ENCODE measurements at places on chromosomes 16 and 17.

GRCh38 chr17:38900978-38901656, 24.3 kb upstream of the LASP1NB start:
- peak; percentile 24 for DNase-seq

- no peak for DNase-seq
Measured at GRCh38 chr17:43834106-43834505, 1.2 kb upstream of the MPP3 start.

GRCh38 chr16:12661656-12662172, 142.0 kb downstream of the CPPED1 start:
- peak; percentile 10 for DNase-seq

DNA sequence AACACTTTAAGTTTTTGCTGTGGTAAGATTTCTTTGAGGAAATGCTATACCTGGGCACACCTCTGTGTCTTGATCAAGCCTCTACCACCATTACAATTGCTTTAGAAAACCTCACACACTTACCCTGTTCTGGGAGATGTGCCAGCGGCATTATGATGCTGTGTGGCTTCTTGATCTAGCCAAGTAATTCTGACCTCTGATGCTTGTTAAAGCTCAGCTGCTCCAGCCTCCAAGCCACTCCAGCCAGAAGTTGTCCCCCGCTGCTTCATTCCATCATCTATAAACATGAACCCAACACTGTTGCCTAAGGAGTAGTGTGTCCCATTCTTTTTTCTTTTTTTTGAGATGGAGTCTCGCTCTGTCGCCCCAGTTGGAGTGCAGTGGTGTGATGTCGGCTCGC, 60.1 kb downstream of the CYLD start:
- no peak for DNase-seq

DNA sequence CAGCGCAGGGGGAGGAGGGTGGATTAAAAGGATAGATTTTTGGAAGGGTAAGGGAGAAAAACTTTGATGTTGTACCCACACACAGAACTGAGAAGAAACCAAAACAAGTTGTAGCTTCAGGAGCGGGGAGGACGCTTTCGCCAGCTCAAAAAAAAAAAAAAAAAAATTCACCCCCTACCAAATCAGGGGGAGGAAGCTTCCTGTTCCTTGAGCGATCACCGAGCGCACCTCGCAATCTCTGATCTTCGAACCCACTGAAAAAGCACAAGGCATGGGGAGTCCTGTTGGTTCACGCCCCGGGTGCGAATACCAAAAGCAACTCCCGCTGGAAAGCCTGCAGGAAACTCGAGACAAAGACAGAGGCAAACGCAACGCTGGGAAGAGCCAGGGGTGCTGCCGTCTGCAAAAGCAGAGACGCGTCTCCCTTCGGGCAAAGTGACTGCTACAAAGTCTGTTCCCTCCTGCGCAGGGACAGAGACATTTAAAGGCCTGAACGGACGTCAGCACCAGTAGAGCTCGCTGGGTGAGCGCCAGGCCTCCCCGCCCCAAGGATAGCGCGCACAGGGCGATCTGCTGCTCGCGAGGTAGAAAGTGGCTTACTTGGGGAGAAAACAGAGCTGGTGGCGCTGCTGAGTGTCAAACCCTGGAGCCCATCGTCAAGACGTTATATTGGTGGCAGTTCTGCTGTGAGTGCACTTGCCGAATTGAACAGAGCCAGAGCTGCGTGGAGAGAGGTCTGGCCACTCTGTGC, 190.4 kb downstream of the USP22 start:
- peak; percentile 33 for DNase-seq

- DNase-seq: no peak
Measured at GRCh38 chr16:1491327-1491726, 1.8 kb upstream of the TELO2 start.

DNA sequence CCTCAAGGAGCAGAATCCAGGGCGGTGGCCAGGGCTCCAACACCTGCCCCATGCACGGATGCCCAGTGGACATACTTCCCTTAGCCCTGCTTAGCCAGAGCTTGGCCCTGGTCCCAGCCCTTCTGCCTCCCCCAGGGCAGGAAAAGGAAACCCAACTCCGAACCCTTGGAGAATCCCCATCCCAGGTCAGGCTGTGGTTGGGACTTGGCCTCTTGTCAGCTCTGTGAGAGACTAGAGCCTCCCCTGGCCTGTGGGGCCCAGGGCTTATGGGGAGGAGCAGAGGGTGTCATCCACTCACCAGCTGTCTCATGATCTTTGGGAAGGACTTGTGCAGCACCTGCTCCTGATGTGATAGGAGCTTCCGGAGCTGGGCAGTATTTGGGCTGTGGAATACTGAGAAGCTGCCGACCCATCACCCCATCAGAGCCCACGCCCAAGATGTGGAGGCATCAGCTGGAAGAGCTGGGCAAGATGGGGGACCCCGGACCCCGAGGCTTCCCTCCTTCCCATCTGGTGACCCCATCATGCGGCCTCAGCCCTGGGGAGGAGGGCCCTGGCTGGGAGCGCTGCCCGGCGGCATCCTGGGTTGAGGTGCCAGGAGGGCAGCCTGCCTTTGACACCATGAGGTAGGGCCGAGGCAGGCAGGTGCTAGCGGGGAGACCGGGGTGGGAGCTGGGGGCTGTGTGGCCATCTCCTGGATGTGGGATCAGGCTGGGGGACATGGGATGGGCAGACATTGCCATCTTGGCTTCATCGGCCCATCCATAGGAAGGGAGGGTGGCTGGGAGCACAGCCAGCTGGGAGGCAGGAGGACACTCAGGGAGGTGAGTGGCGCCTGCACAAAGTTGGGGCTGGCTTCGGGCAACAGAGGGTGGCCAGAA, 45.1 kb downstream of the TNFRSF13B start:
- no peak for DNase-seq

GRCh38 chr16:67782567-67783352, 23.6 kb downstream of the RANBP10 start:
- DNase-seq: no peak

- no peak for DNase-seq
Measured at GRCh38 chr17:39393736-39394135, 7.7 kb downstream of the FBXL20 start.
